ENCODE measurements at places on chromosomes 6 and 20.

DNA sequence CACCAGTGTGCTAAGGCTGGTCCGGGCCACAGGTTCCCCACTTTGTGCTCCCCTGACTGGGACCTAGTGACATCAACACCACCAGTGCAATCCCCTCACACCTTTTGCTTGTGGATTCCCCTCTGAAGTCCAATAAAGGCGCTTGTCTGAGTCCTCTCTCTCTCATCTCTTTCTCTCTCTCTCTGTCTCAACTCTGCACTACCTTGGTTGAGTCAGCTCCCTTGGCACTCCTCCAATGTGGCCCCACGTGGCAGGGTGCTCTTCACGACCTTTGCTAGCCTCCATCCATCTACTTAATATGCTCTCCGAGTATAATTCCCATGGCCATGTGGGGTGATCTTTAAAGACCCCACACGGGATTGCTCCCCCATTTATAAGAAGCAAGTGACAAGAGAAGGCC lies 385.0 kb downstream of the CD83 start:
- no peak for DNase-seq

DNA sequence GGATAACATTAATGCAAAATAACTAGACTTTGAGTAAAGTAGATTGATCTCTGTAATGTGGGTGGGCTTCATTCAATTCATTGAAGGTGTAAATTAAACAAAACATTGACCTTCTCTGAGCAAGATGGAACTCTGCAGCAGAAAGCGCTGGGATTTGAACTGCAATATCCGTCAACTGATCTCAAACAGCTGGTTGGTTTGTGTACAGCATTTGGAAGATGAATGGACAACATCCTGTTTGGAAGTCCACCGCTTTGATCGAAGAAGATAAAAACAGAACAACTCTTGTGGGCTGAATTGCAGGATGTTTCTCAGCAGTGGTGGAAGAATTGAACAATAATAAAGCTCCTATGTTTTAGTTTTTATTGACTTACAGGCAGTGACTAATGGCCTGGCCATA lies 20.6 kb downstream of the HLA-C start:
- no peak for DNase-seq

DNA sequence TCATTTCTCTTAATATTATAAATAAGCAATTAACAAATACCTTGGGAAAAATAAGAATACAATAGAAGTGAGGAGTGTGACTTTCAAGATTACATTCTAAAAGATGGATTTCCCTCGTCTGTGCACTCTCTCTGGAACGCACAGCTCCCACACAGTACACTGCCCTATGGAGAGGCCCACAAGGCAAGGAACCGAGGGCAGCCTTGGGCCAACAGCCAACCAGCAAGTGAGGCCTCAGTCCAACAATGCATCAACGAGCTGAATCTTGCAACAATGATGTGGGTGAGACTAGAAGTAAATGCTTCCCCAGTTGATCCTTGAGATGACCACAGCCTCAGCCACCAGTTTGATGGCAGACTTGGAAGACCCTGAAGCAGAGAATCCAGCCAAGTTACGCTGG lies 34.5 kb upstream of the AVP start:
- DNase-seq = no peak

- DNase-seq = no peak
These were observed 496.3 kb upstream of the MAP3K7 start for GRCh38 chr6:91083211-91083610.

- no peak for DNase-seq
These were observed 204.0 kb downstream of the TPBG start for GRCh38 chr6:82567621-82568020.

DNA sequence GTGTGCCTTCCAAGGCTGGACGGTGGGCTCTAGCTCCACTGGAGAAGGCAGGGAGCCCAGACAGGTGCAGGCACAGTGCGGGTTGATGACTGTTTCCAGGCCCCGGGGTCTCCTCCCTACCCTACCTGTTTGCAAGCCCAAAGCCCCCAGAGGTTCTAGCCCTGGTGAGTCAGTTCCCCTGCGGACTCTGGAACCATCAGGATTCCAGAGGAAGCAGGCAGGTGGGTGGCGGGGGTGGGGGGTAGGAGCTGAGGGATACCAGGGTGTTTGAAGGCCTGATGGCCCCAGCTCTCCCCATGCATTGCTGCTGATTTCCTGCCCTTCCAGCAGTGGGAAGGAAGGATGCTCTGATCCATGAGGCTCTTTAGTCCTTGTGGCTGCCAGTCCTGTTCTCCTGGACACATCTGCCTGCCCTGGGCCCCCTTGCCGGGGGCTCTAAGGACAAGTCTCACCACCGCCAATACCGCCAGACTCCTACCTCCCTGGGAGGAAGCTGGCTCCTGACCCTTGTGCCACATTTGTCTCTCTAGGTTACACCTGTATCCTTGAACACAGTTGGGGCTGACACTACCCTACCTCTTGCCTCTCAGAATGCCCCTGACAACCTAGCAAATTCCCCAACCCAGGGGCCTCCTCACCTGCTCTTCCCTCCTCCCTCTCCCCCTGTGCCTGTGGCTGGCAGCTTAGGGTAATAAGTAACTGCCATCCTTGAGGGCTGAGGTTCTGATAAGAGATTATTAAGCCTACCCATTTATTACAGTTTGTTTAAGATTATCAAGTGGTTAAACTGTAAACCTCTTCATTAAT lies 21.7 kb downstream of the KCNK5 start:
- no peak for DNase-seq

GRCh38 chr6:13572951-13573654 lies 1.3 kb upstream of the SIRT5 start:
- DNase-seq = no peak

Data from left lung (tissue), 14 donors.